ENCODE measurements at places on chromosomes 11 and 22.
A peak's percentile ranks its signal among the peaks of the same experiment; 100 is the strongest.

- no peak for DNase-seq
Measured at GRCh38 chr11:125586623-125587022, 6.0 kb upstream of the STT3A start.

DNA sequence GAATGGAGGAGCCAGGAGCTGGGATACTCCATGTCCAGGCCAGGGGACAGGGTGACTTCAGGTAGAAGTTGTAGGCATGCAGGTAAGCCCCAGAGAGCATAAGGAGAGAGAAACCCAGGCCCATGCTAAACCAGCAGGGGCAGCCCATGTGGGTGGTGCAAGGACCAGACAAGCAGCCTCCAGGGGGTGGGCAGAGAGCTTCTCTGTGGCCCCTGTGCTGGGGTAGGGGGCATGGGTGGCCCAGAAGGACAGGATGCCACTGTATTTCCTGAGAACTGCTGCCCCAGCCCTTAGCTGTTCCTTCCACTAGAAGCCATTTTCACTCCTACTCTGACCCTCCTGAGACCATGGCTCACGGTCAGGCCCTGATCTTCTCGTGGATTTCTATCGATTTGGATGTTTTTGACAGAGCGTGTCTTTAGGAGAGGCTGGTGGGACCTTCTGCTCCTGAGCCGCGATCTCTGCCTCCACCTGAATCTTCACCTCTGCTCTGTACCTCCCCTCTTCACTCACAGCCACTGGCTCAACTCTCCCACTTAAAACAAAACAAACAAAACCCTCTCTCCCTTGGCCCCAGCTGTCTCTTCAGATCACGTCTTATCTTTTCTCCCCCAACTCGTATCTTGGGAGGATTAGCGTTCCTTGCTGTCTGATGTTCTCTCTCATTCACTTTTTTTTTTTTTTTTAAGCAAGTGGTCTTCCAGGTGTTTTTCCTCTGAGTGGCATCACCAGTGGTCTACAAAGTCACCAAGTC lies 112.2 kb downstream of the NECTIN1 start:
- no peak for DNase-seq

DNA sequence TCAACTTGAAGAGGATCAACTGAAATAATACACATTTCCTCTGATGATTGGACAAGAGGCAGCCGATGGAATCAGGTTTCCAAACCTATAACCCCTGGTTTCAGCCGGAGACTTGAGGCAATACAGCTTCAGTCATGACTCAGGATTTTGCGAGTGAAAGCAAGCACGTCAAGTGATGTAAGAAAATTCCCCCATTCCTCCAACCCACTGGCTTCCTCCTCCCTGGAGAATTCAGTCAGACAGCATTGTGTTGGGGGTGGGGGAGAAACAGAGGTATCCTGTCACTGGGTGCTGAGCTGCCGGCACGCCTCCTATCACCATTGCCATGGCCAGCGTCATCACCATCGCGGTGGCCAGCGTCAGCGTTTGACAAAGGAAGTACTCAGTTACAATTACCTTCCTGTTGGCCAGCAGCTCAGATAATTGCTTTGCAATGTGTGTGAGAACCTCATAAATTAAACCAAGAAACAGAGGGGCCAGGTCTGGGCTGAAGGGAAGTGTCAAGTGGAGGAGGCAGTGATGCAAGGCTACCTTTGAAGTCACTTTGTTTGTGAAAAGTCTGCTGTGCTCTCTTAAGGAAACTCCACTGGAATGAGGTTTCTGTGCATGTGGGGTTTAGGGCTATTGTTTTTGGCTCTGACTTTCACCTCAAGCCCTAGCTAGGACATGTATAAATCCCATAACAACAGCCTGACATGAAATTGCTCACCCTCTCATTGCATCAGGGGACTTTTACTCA lies 50.2 kb downstream of the LIF start:
- peak; percentile 53 for DNase-seq

DNA sequence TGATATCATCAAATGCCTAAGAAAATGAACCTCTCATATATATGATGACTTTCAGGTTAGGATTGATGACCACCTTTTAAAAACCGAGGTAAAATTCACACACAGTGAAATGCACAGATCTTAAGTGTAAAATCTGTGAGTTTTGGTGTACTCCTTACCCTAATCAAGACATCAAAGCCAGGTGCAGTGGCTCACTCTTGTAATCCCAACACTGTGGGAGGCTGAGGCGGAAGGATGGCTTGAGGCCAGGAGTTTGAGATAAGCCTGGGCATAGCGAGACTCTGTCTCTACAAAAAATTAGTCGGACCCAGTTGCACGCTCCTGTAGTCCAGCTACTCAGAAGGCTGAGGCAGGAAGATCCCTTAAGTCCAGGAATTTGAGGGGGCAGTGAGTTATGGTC lies 140.4 kb downstream of the UVRAG start:
- no peak for DNase-seq

- DNase-seq = no peak
Measured at GRCh38 chr22:17818180-17818579, 43.9 kb upstream of the BID start.

DNA sequence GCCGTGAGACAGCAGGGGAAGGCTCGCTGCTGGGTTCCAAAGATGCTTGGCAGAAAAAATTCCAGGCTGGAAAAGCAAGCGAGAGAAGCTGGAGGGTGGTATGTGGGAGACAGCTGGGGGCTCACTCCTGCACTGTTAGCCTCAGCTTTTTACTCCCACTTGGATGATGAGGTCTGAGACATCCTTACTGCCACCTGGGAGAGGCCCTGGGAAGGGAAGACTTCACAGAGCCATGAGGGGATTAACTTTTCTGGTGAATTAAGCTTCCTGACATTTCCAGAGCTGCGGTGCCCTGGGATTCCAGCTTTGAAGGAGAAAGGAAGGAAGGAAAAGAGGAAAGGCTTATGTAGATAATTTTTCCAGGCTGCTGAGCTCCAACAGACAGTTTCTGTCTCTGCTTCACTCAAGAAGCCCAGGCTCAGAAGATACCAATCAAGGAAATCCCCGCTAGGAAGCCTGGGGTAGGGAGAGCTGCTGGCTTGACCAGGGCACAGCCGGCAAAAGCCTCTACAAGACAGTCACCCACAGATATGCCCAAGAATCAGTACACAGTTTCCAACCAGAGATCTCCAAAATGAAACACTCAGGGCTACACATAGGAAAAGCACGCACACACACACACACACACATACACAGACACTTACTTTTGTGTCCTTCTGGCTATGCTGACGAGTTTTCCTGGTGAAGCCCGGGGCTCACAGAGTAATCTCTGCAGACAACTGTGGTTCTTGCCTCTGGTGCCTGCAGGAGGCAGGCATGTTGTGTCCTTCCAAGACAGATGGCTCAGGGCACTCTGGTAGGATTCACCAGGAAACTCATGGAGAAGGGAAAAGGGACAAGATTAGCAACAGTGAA lies 907 bp downstream of the MCHR1 start:
- DNase-seq = no peak

DNA sequence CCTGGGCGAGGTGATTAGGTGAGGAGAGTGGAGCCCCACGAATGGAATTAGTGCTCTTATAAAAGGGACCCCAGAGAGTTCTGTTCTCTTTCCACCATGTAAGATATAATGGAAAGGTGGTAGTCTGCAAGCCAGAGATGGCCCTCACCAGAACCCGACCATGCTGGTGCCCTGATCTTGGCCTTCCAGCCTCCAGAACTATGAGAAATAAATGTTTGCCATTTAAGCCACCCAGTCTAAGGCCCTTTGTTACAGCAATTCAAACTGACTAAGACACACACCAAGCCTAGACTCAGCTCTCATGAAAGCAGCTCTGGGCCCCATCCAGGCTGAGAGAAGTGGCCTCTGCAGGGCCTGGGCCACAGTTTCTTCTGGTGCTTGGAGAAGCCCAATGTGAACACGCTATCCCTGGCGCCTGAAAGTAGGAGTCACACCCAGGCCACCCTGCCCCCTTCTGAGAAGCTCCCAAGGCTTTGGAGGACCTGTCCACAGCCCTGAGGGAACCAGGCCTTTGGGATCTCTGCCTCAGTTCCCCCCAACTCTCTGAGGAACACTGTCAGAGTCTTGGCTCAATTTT lies 35.3 kb upstream of the LYVE1 start:
- DNase-seq = no peak

DNA sequence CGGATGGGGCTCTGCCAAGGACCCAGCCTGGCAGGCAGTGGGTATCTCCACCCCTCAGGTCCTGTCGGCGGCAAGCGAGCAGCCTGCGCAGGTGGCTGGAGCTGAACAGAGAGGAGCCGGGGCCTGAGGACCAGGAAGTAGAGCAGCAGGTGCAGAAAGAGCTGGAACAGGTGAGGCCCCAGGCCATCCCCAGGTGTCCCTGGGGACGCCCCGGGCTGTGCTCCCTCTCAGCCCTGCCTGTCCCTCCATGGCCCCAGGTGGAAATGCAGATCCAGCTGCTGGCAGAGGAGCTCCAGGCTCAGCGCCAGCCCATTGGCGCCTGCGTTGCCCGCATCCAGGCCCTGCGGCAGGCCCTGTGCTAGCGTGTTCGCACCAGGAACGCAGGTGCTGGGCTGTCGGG lies 44.0 kb downstream of the PISD start:
- DNase-seq = no peak

GRCh38 chr11:124108156-124108555 lies 7.1 kb upstream of the VWA5A start:
- no peak for DNase-seq

Data from central memory CD4-positive, alpha-beta T cell (primary cell).